ENCODE measurements at places on chromosomes 2 and 18.

- no peak for ATAC-seq
These were observed 27.9 kb downstream of the TMEM17 start for GRCh38 chr2:62478093-62478580.

GRCh38 chr2:222445227-222445626, 20.9 kb downstream of the SGPP2 start:
- ATAC-seq, result no peak

DNA sequence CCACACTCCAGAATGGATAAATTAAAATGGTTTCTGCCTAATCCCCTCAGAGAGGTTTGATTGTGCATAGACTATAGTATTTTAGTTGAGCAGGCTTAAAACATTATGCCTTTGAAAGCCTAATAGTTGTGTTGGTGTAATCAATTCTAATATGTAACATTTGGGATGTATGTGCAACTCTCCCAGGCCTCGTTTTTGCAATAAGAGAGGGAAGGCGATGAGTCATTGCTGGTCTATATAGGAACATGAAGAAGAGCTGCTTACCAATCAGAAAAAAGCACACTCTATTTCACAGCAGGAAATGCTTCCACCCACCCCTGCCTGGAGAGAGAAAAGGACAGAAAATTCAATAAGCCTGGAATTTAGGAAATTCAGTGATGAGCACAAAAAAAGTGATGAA, 1424.0 kb upstream of the PIK3C3 start:
- no peak for ATAC-seq

GRCh38 chr2:119417908-119418307, 13.7 kb upstream of the TMEM37 start:
- ATAC-seq, result no peak

- ATAC-seq, result no peak
These were observed 162.1 kb downstream of the SEPTIN10 start for GRCh38 chr2:109451671-109452070.

GRCh38 chr18:63730773-63731172, 28.0 kb downstream of the SERPINB11 start:
- ATAC-seq, result no peak

GRCh38 chr2:173002751-173003541, 72.7 kb upstream of the MAP3K20 start:
- ATAC-seq, result no peak

- ATAC-seq, result no peak
These were observed 150.3 kb upstream of the TNP1 start for GRCh38 chr2:217010173-217010572.

- ATAC-seq, result no peak
These were observed 185.1 kb downstream of the TCF4 start for GRCh38 chr18:55402731-55403405.

GRCh38 chr18:58805467-58806187, 59.0 kb upstream of the ZNF532 start:
- ATAC-seq, result no peak

GRCh38 chr2:207071820-207072219, 93.9 kb downstream of the KLF7 start:
- ATAC-seq, result peak; percentile 59

- ATAC-seq, result no peak
These were observed 52.2 kb downstream of the EML6 start for GRCh38 chr2:54775710-54776109.

DNA sequence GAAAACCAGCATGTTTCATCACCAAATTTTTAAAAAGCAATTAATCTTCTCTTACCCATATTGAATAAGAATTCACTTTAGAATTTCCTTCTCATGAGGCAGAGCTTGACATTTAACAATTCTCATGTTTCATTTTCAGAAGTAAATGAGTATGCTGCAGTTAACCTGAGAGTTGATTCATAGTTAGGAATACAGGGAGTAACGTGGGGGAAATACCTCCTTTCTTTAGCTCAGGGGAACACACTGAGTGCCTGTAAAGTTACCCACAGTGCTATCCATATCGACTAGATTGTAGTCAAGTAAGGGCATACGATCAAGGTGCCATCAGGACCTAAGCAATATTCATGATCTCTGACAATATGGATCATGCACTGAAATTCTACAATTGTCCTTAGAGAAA, 38.9 kb upstream of the ATIC start:
- ATAC-seq, result no peak

GRCh38 chr2:191508738-191509137, 169.2 kb upstream of the NABP1 start:
- ATAC-seq, result no peak

DNA sequence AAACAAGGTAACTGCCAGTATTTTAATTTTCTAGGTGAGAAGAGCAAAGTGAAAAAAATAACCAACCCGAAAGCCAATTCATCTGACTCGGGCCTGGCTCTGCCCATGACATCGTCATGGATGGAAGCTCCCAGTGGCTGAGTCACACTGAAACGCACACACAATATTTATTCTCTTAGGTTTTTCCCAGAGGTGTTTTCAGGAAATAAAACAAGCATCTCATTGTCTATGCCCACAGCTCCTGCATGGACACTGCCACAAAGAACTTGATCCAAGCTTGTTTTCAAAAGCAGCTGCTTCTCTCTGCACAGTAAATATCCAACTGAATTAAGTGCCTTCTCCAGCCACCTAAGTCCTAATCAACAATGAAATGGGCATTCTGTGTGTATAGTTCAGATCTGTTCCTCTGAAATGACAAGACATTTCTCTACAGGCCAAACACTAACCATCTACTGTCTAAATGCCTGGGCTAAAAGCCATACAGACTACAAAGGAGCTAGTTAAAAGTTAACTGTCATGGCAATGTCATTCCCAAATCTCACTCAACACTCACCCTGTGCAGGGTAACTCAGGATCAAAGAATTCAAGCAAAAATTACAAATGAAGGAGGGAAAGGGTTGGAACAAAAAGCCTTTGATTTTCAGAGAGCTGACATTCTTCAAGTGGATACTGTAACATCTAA, 62.9 kb downstream of the RPL31 start:
- peak; percentile 79 for ATAC-seq

- ATAC-seq, result no peak
These were observed 401.5 kb downstream of the CNTNAP5 start for GRCh38 chr2:124426625-124427024.

- no peak for ATAC-seq
These were observed 171.3 kb downstream of the NDUFA10 start for GRCh38 chr2:239853706-239854327.

DNA sequence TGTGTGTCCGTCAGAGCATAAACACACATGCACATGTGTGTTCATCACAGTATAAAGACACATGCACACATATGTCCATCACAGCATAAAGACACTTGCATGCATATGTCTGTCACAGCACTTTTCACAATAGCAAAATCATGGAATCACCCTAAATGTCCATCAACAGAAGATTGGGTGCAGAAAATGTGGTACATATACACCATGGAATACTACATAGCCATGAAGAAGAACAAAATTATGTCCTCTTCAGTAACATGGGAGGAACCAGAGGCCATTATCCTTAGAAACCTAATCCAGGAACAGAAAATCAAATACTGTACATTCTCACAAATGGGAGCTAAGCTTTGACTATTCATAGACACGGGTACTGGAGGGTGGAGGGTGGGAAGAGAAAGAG, 732.2 kb downstream of the GALR1 start:
- ATAC-seq, result no peak

DNA sequence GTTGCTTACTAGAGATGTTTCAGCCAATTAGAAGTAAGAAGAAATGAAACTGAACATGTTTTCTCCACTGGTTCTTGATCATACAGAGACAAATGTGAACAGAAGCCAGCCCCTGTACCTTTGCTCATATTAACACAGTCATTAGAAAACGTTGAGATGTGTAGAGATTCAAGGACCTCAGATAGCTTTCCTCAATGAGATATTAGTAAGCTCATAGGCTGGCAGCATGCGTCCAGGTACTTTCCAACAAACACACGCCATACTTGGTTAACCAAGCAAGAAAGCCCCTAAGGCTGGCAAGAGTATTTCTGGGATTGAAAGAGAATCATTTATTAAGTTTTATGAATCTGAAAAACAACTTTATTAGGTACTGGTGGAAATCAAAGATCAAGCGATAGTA, 37.5 kb downstream of the SLC5A7 start:
- no peak for ATAC-seq

DNA sequence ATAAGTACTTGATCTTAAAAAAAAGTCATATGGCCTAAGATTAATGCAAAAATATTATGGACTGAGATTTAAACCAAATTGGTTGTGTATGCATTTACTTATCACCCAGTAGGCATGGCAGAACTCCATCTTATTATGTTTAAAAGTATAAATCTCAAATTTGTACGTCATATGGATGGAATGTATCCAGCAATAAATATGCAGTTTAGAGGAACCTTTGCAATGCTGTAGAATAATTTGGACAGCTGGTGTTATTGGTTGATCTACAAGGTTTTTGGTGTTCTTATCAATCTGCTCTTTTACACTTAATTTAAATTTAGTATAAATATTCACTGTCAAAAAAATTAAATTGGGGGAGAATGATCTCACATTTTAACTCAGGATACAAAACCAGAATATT, 640.2 kb downstream of the SATB2 start:
- ATAC-seq, result no peak

DNA sequence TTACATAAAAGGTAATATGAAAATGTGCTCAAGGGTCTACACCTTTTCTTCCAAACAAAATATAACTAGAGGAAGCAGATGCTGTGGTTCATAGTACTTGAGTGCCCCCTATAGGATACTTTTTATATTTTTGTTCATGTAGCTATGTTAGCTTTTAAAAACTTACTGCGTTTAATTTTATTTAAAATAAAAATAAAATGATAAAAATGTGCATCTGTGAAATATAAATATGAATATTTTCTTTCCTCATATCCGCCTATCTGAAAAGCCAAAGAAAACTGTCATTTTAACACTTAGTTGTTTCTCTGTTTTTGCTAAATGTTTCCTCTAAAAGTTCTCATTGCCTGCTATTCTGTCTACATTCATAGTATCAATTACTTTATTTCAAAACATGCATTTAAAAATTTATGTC, 9.6 kb upstream of the LRP1B start:
- no peak for ATAC-seq

GRCh38 chr2:203401-203800, 60.4 kb downstream of the SH3YL1 start:
- ATAC-seq, result no peak

DNA sequence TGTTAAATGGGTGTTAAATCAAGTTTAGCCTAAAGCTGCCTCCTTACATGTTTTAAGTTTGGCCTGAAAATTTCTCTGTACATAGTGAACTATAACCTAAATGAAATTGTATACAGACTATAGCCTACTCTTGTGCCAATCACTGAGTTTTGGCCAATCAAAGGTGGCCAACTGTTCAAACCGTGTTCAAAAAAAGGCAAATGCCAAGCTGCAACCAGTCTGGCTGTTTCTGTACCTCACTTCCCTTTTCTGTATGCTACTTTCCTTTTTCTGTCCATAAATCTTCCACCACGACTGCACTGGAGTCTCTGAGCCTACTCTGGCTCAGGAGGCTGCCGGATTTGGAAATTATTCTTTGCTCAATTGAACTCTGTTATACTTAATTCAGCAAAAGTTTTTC, 121.0 kb downstream of the SPOPL start:
- ATAC-seq, result peak; percentile 47

DNA sequence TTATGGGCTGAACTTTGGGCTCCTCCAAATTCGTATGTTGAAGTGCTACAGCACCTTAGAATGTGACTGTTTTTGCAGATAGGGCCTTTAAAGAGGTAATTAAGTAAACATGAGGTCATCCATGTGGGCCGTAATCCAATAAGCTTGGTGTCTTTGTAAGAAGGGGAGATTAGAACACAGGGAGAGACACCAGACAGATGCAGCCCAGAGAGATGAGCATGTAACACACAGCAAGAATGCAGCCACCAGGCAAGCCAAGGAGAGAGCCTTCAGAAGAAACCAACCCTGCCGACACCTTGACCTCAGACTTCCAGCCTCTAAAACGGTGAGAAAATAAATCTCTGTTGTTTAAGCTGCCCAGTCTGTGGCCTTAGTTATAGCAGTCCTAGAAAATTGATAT, 74.3 kb downstream of the HRH4 start:
- ATAC-seq, result no peak

GRCh38 chr2:197994751-197995150, 190.4 kb downstream of the PLCL1 start:
- no peak for ATAC-seq

GRCh38 chr18:70260683-70261082, 28.2 kb upstream of the SOCS6 start:
- ATAC-seq, result no peak

- ATAC-seq, result peak; percentile 3
These were observed 97.0 kb downstream of the CABLES1 start for GRCh38 chr18:23232331-23232730.

GRCh38 chr2:68506170-68506569, 38.8 kb downstream of the APLF start:
- no peak for ATAC-seq

GRCh38 chr2:226185616-226186211, 613.9 kb downstream of the IRS1 start:
- no peak for ATAC-seq

DNA sequence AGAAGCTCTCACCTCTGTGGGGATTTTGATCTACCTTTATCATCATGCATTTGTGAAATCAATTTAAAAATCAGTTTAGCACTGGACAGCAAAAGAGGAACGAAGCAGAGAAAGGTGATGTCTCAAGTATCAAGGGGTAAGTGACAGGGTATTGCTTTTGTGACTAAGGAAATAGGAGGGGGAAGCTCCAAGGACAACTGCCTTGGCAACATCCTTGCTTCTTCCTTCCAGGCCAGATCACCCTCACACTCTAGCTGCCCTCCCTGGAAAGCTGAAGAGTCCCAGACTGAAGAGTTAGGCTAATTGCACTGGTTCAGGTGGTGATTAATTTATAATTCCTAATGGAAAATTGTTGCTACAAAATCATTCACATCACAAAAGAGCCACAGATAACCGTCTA, 859.1 kb upstream of the ACVR2A start:
- no peak for ATAC-seq

DNA sequence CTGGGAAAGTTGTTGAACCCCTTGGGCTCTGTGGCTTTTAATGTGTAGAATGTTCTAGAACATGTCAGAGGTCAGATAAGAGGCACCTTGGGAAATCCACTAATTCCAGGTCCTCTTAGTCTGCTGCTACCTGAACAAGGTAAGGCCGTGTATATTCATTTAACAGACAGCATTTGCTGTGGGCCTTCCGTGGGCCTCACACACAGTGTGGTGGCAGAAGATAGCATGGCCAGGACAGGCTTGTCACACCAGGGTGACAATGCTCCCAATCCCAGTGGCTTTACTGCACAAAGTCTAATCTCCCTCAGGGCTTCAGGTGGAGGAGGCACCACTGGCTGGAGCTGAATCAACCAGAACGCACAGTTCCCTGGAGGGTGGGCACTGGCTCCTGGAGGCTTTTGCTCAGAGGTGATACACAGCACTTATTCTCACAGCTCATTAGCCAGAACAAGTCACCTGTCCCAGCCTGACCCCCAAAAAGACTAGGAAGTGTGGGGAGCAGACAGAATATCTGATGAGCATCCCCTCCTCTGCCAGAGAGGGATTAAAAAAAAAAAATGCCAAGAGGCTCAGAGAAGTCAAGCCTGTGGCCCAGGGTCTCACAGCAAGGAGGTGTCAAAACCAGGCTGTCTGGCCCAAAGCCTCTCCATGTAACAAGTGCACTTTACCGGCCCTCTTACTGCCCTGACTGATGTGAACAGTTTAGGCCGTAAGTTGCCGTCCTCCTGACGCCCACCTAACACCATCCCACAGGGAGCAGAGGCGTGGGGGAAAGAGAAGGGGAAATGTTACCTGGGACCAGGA, 216.9 kb upstream of the RAB6C start:
- ATAC-seq, result no peak

All from stimulated activated memory B cell treated with anti-CD40 and anti-IgM and Interleukin-4, amounts not matched to agents 10 μg/mL and 1 μg/mL and 100 μg/mL, for 72 hours (primary cell).